Activated CD4-positive, CD25-positive, alpha-beta regulatory T cell treated with anti-CD3 and anti-CD28 coated beads, Interleukin-2, amount 50 U/mL, for 24 hours (primary cell): ENCODE measurements at places on chromosomes 3 and 15.

DNA sequence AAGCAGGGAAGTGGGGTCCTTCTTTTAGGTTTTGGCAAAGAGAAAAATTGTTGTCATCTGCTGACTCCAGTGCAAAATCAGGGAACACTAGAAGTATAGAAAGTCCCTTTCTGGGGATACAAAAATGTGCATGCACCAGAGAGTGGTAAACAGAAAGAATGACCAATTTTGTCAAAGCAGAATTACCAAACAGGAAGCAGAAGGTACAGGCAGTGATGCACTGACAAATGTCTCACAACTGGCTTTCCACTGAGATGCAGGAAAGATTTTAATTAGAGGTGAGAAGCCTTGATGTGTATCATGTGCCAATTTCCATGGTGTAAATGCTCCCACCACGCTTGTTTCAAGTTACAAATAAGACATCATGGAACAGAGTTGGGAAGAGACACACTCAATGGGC lies 66.0 kb downstream of the TRIM69 start:
- ATAC-seq: no peak

GRCh38 chr3:168165390-168166269 lies 69.9 kb upstream of the GOLIM4 start:
- no peak for ATAC-seq

GRCh38 chr15:39748276-39748675 lies 34.4 kb downstream of the FSIP1 start:
- ATAC-seq: no peak

DNA sequence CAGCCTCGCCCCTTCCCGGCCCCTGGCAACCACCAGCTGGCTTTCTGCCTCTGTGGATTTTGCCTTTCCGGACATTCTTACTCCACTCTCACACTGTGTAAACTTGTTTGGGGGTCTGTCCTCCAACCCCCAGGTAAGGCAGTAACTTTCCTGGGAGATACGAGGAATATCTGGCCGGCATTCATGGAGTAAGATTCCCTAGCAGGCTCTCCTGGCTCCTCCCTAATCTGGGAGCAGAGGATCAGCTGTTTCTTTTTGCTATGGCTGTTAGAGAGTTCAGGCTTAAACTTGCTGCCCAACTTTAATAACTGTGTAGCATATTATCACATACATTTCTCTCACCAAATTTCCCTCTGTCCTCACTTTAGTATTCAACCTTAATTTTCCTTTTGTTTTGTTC lies 64.3 kb downstream of the IGF2BP2 start:
- no peak for ATAC-seq

DNA sequence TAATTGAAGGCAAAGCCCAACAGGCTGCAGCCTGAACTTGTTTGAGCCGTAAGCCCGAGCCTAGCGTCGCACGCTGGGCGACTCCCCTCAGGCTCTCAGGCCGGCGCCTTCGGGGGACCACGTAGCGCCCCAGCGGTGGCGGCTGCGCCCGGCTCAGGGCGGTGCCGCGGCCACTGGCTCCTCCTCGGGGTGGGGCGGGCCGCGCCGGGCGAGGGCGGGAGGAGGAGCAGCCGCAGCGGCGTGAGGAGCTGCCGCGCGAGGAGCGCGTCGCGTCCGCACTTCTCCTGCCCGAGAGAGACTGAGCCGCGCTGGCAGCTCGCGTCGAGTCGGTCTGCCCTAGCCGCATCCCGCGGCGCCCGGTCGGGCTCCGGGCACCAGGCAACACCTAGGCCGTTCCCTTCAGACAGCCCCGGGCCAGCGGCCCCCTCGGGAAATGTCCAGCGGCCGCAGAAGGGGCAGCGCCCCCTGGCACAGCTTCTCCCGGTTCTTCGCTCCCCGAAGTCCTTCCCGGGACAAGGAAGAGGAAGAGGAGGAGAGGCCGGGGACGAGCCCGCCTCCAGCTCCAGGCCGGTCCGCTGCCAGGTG lies at the start of gene CRYBG3:
Gene CRYBG3, plus strand, starts transcription at position 238 of the 585 bp plus-strand sequence. Its CDS starts 196 bp downstream, at position 434.
- peak; percentile 100 for ATAC-seq

DNA sequence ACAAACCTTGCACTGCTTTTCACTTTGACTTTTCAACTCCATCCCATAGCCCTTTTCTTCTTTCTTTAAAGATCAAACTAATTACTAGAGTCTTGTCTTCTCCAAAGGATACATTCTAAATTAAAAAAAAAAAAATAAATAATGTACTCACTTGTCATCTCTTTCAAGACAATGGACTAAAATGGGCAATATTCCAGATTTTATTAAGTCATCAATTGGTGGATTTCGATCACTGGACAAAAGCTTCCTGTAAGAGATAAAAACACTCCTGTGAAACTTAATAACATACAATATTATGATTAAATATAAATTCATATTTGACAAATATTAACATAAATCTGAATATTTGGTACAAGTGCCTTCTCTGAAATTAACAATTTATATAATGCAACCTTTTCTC lies 34.1 kb downstream of the KPNA4 start:
- ATAC-seq: no peak

- ATAC-seq: peak; percentile 82
Measured at GRCh38 chr3:17605032-17605431, 137.4 kb downstream of the TBC1D5 start.
